Dermis microvascular lymphatic vessel endothelial cell (primary cell): ENCODE measurements at places on chromosomes 1 and 21.

- DNase-seq: no peak
These were observed 32.3 kb upstream of the SPAG17 start for GRCh38 chr1:118217141-118217838.

GRCh38 chr21:35575280-35575915 lies 484.9 kb downstream of the SETD4 start:
- DNase-seq: no peak

DNA sequence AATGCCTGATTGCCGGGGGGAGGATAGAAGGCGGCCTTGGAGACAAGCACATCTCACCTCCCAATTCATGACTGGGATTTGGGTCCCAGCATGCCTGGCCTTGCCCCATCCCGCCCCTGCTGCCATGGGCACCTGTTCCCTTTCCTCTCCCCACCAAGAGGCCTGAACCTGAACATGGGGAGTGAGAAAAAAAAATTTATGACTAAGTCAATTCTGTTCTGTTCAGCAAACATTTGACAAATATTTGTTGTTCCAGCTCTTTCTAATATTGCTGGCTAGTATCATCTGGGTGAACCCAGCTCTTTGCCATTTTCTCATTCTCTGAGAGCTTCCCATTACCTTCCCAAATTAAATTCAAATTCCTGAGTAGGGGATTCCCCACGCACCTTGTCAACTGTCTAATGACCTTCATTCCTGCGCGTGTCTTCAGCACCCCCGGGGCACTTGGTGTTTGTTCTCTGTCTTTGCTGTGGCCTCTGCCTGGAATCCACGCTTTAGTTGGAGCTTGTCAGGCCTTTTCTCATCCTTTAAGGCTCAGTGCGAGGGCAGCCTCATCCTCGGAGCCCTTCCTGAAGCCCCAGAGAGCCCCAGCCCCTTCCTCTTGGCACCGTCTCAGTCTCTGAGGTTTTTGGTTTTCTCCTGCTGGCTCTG lies 42.8 kb downstream of the ARHGEF10L start:
- no peak for DNase-seq

DNA sequence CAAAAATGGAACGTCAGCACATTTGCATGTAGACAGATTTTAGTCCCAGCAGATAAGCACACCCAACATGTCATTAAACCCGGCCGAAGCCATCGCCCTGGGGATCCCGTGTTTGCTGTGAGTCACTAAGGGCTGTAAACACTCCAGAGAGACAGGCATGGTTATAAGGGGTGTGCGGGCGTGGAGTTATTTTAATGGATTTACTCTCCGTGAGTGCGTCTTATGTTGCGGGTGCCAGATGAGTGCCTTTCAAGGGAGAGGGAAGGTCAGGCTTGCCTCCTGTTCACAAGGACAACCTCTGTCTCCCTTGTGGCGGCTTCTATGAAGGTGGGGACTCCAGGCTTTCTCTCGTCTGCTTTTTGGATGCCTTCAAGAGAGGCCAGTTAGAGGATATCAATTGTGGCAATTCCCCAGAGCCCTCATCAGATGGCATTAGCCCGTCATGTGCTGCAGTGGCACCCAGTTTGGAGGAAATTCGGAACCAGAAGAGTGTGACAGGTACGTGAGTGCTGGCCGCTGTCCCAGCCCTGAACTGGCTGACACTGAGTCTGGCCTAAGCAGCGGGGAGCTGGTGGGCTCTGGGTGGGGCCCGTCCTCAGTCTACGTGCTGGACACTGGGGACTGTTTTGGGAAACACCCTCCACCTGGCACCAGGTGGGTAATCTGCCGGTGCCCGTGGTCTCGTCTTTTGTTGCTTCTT lies 223.8 kb upstream of the TMEM51 start:
- no peak for DNase-seq

DNA sequence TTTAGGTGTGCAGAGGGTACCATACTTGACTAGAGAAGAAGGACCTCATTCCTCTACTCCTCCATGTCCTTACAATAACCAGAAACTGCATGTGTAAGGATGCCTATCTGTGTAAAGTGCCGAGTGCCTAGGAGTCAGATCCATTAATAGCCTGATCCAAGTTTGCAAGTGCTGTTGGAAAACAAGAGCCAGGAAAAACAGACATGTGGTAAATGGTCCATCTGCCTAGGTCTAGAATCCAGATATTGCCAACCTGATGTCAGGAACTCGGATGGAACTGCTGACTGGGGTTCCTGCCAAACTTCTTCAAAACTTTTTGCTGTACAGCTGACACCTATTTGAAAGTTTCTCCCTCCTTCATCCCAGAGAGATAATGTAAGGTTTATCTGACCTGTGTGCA lies 239.4 kb upstream of the CAMK1G start:
- no peak for DNase-seq

- no peak for DNase-seq
These were observed 475.6 kb upstream of the B3GALT2 start for GRCh38 chr1:193662030-193662429.

DNA sequence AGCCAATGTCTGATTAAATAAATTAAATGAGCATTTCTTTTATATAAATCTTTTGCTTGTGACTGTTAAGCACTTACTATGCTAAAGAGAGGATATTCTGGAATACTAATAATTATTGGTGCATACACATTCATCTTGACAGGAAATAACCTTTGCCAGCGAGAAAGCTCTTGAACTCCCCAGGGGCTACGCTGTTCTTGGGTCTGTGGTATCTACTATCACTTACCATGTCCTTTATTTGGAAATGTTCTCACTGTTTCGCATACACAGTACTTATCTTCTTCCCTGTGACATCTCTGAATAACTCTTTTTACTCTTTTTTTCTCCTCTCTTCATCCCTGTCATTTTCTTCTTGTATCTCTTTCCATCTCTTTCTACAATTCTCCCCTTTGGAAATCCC lies 178.7 kb downstream of the GABPA start:
- DNase-seq: no peak

- no peak for DNase-seq
These were observed 837.6 kb upstream of the ADAMTS5 start for GRCh38 chr21:27804515-27804914.

GRCh38 chr1:33372162-33372561 lies 51.3 kb upstream of the A3GALT2 start:
- no peak for DNase-seq

GRCh38 chr21:28779914-28780313 lies 212.8 kb downstream of the LTN1 start:
- no peak for DNase-seq

GRCh38 chr1:181763736-181764135 lies 280.4 kb downstream of the CACNA1E start:
- no peak for DNase-seq

DNA sequence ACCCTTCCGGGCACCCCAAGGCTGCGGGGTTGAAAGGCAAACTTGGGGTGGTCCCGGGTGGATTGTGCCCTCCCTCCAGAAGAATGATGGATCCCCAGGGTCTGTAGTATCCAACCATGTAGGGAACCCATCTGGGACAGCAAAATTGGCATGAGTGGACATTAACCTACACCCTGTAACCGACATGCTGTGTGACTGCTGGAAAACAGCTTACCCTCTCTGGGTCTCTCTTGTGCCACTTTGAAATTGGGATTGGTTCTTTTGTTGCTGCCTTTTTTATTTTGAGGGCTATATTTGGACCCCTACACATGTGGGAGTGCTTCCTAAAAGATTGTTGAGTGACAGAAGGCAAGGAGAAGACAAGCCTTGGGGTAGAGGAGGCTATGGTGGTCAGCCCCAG lies 19.5 kb downstream of the PADI1 start:
- no peak for DNase-seq

- no peak for DNase-seq
These were observed 72.3 kb upstream of the NTPCR start for GRCh38 chr1:232878086-232878485.

DNA sequence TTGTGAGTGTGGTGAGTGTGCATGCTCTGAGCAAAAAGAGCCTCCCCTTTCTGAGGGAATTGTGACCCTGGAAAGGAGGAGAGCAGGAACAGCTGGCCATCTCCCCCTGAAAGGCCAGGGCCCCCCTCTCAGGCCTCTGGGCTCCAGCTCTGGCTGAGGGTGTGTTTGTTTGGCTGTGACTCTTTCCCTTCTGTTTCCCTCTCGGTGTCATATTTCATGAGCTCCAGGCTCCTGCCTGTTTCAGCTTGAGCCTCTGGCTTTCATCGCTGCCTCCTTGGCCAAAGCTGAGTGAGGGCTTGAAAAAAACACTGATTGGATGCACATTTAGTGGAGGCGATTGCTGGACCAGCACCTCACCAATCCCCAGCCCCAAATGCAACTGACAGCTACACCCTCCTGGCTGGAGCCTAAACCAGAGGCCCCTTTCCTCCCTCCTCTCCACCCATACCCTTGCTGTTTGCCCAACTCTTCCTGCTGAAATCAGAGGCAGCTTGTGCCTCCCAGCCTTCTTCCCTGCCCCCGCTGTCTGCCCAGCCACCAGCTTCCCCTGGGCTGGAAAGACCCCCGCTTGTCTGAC lies 64.1 kb downstream of the DDR2 start:
- peak; percentile 46 for DNase-seq

DNA sequence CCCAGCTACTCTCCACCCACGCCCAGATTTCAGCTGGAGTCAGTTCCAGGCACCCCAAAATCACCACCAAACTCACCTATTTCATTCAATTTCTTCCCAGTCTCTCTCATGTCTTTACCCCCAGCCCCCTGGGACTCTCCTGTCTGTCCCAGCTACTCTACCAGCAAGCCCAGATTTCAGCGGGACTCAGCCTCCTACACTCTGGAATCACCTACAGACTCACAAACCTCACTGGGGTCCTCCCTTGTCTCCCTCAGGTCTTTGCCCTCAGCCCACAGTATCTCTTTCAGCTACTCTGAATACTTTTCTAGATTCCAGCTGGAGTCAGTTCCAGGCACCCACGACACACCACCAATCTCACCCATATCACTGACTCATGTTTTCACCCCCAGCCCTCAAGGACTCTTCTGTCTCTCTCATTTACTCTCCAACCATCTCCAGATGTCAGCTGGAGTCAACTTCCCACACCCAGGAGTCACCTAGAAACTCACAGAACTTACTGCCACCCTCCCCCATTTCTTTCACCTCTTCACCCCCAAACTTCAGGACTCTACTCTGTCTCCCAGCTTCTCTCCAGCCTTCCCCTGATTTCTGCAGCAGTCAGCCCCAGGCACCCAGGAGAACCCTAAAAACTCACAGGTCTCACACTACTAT lies 1529.3 kb upstream of the TPTE start:
- no peak for DNase-seq

DNA sequence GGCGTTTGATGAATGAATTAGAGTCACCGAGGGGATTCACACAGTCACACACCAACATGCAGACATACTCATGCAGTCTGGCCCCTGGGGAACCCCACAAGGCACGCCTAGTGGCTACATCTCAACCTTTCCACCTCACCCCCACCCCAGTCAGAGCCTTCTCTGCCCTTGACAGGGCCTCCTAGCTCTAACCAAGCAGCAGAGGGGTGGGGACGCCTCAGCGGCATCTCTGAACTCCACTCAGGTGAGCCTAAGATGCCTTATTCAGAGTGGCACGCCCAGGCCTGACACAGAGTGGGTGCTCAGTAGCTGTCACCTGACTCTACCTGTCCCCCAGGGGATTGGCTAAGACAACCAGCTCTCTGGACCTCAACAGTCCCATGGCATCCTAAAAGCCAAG lies 3.7 kb upstream of the SDC3 start:
- DNase-seq: no peak

GRCh38 chr21:45160198-45160597 lies 85.8 kb downstream of the ADARB1 start:
- DNase-seq: no peak

DNA sequence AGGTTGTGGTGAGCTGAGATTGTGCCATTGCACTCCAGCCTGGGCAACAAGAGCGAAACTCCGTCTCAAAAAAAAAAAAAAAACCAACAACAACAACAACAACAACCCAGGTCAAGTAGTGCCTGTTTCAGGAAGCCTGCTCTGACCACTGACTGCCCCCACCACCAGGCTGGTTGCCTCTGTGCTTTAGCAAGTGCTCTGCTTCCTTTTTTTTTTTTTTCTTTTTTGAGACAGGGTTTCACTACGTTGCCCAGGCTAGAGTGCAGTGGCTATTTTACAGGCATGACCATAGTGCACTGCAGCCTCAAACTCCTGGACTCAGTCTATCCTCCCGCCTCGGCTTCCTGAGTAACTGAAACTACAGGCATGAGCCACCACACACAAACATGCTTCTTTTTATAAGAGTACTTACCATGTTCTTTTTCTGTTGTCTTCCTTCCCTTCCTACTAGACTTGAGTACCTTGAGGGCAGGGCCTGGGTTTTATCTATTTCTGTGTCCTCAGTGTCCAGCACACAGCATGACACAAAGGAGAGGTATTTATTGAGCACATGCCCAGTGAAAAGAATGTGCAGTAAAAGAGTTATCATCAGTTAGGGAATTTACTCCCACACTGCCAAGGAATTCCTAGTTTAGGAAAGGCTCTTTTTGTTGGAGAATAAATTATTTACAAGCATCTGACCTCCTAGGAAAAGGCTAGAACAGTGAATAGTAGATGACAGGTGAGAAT lies 9.9 kb upstream of the COA7 start:
- DNase-seq: no peak

DNA sequence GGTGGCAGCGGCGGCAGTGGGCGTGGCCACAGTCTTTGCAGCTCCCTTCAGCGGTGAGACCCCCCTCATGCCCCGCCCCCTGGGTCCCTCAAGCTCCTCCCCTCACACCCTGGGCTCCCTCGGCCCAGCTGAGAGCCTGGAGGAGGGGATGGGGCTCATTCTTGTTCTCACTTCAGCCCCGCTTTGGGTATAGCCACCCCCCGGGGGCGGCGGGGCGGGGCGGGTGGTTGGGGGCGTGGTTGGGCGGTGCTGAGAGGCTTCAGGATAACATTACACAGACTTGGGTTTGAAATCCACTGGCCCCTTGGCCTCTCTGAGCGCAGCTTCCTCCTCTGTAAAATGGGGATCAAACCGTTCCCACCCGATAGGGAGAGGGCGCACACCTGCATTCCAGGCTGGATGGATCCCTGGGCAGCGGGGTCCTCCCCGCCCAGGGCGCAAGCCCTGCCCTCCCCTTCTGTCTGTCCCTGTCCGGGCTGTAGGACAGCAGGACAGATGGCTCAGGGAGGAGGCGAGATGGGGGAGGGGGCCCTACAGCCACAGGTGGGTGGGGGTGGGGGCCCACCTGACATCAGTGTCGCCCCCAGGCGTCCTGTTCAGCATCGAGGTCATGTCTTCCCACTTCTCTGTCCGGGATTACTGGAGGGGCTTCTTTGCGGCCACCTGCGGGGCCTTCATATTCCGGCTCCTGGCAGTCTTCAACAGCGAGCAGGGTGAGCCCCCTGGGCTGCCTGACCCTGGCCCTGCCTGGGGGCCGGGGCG lies 5.1 kb downstream of the CLCNKA start:
- DNase-seq: peak; percentile 12

DNA sequence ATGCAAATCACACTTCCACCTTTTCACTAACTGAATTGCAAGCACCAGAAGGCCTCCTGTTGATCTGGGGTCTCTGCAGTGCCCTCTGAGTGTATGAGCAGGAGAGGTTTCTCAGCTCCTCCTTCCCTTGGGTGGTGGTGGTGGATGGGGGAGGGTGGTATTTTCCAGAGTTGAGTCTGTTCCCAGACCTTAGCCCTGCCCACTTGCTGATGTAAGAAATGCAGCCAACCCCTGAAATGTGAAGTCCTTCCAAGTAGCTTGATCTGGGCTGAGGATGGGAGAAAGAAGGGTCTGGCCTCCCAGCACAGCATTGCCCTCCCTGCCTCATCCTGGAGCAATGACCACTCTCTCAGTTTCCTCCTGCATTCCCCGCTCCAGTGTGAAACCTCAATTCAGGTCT lies 6.3 kb upstream of the FOXD2 start:
- no peak for DNase-seq

- no peak for DNase-seq
These were observed 282.8 kb upstream of the PKN2 start for GRCh38 chr1:88401313-88401712.
